ENCODE measurements at places on chromosomes 5 and 9.

DNA sequence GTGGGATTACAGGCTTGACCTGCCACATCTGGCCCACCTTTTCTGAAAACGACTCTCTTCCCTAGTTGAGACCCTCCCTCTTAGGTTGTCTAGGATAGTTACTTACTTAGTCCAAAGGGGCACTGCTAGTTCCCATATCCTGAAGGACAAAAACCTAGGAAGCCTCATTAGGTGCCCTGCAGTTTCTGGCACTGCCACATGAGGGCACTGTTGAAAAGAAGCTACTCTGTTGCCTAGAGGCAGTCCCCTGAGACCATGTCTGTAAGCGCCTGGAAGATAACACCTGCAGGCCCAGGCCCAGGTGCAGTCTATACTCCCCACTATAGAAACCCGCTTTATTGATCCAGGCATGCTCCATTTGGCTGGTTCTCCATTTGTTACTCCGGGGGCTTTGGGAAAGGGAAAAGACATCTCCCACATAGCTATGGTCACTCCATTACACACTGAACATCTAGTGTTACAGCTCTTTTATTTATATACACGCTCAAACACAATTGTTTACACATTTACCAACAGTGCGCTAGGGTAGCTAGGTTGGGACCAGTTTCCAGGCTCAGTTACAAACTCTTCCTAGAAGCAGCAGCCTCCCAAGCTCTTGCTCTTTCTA is 73.4 kb upstream of the PPARGC1B start:
- no peak for DNase-seq

DNA sequence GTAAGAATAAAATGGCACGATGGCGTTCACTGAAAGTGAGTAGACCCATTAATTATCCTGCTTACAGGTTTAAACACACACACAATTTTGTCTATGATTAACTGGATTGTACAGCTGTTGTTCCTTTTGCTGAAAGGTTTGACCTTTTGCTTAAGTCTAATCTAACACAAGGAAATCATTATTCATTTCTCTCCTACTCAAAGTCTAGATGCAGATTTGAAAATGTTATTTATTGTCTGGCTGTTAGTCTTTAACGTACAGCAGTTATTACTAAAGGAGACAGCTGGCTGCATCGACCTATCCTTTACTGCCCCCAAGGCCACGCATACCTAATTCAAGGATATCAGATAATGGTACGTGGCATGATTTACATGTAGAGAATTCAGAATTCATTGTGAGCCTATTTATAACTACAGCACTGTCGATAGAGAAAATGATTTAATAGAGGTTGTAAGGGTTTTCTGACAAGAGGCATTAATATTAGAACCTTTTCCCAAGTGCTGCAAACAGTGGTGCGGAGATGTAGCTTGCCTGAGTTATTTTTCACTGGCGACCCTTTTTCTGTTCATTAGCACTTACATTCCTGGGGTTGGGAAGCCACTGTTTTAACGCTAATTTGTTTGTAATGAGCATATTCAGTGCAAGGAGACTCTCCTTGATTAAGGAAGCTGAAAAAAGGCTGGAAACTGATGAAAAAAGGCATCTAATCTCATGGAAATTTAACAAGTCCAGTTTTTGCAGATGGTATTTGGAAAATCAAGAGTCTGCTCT is 368.4 kb upstream of the GRAMD2B start:
- peak; percentile 22 for DNase-seq

GRCh38 chr5:33891788-33892619 is at the start of gene ADAMTS12:
Gene ADAMTS12 (minus strand): TSS chr5:33891990. CDS start chr5:33891856, 134 bp downstream.
- DNase-seq = no peak

GRCh38 chr9:132585954-132586829 is 3.8 kb downstream of the BARHL1 start:
- no peak for DNase-seq
